ENCODE measurements at places on chromosomes 7 and 10.

DNA sequence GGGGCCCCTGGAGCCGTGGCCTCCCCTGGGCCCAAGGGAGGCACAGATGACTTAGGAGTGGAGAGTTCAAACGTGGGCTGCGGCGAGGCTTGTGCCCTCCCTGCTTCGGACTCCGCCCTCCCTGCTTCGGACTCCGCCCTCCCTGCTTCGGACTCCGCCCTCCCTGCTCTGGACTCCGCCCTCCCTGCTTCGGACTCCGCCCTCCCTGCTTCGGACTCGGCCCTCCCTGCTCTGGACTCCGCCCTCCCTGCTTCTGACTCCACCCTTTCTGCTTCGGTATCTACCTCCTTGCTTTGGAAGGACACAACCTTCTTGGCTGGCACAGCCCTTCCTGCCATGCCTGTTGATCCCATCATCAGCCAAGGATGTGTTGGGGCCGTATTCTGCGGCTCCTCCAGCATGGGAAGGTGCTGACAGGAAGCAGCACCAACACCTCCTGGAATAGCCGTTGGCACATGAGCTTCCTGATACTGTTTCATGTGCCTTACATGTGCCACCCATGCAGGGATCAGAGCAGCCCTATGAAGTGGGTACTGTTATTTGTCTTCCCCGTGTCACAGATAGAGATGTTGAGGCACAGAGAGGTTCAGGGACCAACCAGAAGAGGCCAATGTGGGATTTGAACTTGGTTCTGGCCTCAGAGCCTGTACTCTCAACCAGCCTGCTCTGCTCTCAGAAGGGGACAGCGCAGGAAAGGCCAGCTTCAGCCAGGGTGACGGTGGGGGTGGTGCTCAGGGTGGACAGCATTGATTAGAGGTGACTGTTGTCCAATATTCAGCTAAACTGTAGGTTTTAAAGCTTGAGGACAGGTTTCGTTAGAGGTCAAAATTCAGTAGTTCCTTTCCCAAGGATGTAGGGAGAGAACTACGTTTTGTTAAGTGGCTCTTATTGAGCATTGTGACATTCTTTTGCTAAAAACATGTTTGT lies 114.5 kb downstream of the NKX6-2 start:
- DNase-seq: no peak

GRCh38 chr7:27899601-27900000 lies 159.6 kb downstream of the TAX1BP1 start:
- DNase-seq: no peak

GRCh38 chr10:122638106-122638505 lies 61.5 kb downstream of the C10orf120 start:
- no peak for DNase-seq

GRCh38 chr7:130950054-130950453 lies 216.0 kb upstream of the KLF14 start:
- DNase-seq: no peak

GRCh38 chr10:114553436-114553835 lies 104.6 kb downstream of the ABLIM1 start:
- no peak for DNase-seq
